Astrocyte (in vitro differentiated cells and primary cell): ENCODE measurements at places on chromosomes 6 and 20. TPM values are rescaled to one million over a fixed set of nuclear protein-coding genes. Genes with fewer than 3 reads are reported as not detected.

KHDC1L gene
- not detected in 2 replicates for total RNA-seq

UST gene
- total RNA-seq: 15.3 and 18.0 TPM in 2 replicates

PPP1R10 gene
- total RNA-seq: 64.6 and 69.1 TPM in 2 replicates

TCP11 gene
- total RNA-seq: not detected in 2 replicates

POPDC3 gene
- total RNA-seq: 8.6 and 9.1 TPM in 2 replicates

- H3K4me3 ChIP-seq: peak overlapping the region; percentile 83
- H3K36me3 ChIP-seq: no peaks in the 10 kb centered on the region
- no peak for DNase-seq
- H3K4me1 ChIP-seq: peaks cover 4% of the 10 kb centered on the region
- no peak overlapping the region for H3K27ac ChIP-seq
- H3K27me3 ChIP-seq: no peaks in the 10 kb centered on the region
Measured at GRCh38 chr20:25697132-25697446, 436 bp upstream of the ZNF337 start.

HAO1 gene
- 0.17 and 0.20 TPM in 2 replicates for total RNA-seq

DNA sequence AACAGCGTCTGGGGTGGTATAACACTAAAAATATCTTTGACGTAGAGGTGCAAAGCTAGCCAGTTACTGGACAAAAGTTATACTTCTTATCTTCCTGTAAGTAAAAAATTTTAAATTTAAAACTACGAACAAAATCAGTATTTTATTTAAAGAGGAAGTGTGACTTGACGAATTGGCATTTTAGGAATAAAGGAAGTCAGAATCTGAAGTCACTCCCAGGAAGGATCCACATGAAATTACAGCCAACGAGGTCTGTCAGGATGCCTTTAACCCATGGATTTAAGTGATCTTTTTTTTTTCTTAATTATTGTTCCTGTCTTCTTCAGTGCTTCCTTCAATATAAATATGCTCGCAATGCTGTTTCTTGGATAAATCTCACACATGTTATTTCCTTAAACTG is 27.2 kb upstream of the SNX9 start:
- peaks cover 2% of the 10 kb centered on the region for H3K4me1 ChIP-seq
- no peaks in the 10 kb centered on the region for H3K27me3 ChIP-seq
- DNase-seq: no peak
- H3K36me3 ChIP-seq: no peaks in the 10 kb centered on the region

HEY2 gene
- 1.0 and 2.4 TPM in 2 replicates for total RNA-seq

DNA sequence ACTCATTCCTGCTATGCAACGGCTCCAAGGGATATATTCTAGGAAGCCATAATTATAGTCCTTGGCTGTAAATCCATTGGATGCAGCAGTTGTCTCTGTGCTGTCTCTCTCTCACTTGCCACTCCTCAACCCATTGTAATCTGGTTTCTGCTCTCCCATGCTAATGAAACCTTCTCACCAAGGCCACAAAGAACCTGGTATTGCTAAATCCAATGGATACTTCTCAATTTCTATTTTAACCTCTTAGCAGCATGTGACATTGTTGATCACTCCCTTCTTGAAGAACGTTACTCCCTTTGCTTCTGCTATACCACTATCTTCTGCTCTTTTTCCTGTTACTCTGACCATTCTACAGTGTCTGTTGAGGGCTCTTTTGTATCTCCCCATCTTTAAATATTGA is 39.8 kb upstream of the GCLC start:
- no peak overlapping the region for H3K27ac ChIP-seq
- no peaks in the 10 kb centered on the region for H3K36me3 ChIP-seq
- peaks cover 4% of the 10 kb centered on the region for H3K4me1 ChIP-seq
- no peak overlapping the region for H3K4me3 ChIP-seq
- H3K27me3 ChIP-seq: no peaks in the 10 kb centered on the region
- no peak for DNase-seq

LHFPL5 gene
- not detected in 2 replicates for total RNA-seq

DNA sequence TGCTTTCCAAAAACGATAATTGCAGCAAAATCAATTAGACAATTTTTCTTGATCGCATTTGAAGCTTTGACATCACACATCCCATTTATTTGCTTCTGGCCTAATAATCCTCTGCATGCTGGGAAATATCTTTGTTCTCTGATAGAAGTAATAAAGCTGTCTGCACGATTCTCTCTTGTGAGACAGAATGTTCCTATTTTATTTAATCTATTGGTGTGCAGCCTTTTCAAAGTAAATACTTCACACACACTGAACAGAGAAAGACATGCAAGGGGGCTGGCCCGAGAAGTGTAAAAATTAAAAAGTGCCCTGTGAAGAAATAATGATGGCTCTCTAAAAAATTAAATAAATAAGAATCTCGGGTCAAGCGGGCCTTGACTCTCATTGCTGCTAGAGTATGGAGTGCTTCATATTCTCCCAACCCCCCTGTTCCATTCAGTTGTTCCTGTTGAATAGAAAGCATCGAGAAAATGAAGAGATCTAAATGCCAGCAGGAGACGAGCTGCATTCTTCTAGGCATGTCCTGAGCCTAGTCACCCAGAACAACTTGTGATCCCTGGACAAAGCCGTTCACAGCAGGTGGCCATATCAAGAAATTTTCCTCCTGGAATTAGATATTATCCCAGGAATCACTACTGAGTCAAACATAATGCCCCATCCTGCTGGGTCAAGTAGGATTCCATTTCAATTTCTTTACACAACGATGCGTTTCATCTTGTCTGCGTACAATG is 625.9 kb upstream of the EPHA7 start:
- H3K27ac ChIP-seq: no peak overlapping the region
- H3K27me3 ChIP-seq: no peaks in the 10 kb centered on the region
- DNase-seq: no peak
- no peaks in the 10 kb centered on the region for H3K36me3 ChIP-seq

ZHX3 gene
- total RNA-seq: 32.7 and 41.6 TPM in 2 replicates

RAB44 gene
- 0.14 and 0.16 TPM in 2 replicates for total RNA-seq

DNA sequence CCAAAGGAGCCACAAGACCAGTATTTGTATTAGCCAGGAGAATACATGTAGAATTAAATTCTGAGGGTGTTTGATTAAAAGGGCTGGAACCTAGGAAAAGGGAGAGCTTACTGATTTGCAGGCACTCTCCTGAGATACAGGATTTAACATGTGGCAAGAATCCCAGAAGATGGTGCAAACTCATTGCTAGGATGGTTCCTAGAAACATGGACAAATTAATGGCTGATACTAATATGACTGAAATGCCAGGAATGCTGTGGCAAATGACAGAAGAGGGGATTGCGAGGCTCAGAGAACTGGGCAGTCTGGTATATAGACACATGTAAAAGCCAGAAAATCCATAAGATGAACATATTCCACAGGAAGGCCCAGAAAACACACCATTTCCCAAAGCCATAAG is 118.1 kb downstream of the RWDD2A start:
- H3K4me1 ChIP-seq: peaks cover 6% of the 10 kb centered on the region
- H3K27me3 ChIP-seq: no peaks in the 10 kb centered on the region
- no peaks in the 10 kb centered on the region for H3K36me3 ChIP-seq
- H3K27ac ChIP-seq: no peak overlapping the region
- no peak overlapping the region for H3K4me3 ChIP-seq
- DNase-seq: no peak

- no peaks in the 10 kb centered on the region for H3K36me3 ChIP-seq
- no peak overlapping the region for H3K27ac ChIP-seq
- peaks cover 13% of the 10 kb centered on the region for H3K4me1 ChIP-seq
- no peak for DNase-seq
- H3K27me3 ChIP-seq: no peaks in the 10 kb centered on the region
- H3K4me3 ChIP-seq: no peak overlapping the region
Measured at GRCh38 chr6:47165918-47166317, 123.8 kb upstream of the ADGRF1 start.

DNA sequence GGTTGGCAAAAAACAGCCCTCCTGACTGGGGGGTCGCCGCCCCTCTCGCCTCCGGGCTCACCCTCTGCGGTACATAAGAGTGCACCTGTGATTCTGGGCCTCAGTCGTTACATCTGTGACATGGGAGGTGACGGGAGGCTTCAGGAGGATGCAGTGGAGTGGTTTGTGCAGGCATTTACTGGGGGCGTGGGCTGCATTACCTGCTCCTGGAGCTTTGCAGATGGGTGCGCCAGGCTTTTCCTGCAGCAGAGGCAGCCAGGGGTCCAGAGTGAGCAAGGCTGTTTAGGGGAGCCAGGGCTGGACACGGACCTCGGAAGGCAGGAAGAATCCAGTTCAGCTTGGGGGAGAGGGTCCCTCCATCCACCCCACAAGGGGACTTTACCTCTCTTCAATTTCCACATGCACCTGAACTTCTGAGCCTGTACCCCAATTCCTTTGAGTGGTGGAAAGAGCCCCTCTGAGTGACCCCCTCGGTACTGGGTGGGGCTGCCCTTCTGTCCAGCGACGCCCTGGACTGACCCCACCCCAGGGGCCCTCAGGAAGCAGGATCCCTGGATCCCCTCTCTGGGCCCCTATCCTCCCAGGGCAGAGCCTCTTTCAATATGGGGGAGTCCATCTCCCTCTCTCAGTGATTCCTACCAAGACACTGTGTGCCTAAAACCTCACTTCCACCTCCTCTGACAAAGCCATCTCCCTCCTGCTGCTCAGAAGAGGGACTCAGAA is 134.0 kb downstream of the TAF4 start:
- DNase-seq: no peak
- no peaks in the 10 kb centered on the region for H3K36me3 ChIP-seq
- H3K4me1 ChIP-seq: no peaks in the 10 kb centered on the region
- no peak overlapping the region for H3K4me3 ChIP-seq
